ENCODE measurements at places on chromosomes 4 and X.
A peak's percentile ranks its signal among the peaks of the same experiment; 100 is the strongest.

DNA sequence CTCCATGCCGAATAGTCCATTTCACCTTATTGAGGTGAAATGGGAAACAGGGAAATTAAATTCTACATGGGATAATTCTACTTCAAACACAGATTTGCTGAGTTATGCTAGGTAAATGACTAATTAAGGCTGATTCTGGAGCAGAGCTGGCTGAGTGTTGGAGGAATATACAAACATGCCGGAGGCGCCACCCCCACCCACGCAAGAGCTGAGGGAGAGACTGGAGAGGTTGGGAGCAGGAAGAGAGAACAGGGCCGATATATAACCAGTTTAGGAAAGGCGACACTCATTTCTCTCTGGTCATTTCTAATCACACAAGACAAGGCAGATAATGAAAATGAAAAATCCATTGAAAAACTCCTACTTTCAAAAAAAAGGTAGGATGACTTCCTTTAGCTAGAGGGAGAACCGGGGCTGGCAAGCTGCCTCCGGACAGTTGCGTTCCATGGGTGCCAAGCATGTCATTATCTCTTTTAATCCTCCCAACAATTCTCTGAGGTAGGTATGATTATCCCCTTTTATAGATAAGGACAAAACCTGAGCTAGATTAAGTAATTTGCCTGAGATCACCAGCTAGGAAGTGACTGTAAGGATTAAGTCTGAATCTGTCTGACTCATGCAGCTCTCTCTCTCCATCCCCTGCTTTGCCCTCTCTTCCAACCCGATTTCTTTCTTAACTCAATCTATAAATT, 27.6 kb upstream of the CFAP299 start:
- no peaks in the 10 kb centered on the region for H3K27me3 ChIP-seq
- H3K4me3 ChIP-seq, result no peak overlapping the region
- H3K36me3 ChIP-seq, result no peaks in the 10 kb centered on the region
- no peak for DNase-seq
- H3K4me1 ChIP-seq, result peaks cover 9% of the 10 kb centered on the region
- no peak overlapping the region for H3K27ac ChIP-seq

DNA sequence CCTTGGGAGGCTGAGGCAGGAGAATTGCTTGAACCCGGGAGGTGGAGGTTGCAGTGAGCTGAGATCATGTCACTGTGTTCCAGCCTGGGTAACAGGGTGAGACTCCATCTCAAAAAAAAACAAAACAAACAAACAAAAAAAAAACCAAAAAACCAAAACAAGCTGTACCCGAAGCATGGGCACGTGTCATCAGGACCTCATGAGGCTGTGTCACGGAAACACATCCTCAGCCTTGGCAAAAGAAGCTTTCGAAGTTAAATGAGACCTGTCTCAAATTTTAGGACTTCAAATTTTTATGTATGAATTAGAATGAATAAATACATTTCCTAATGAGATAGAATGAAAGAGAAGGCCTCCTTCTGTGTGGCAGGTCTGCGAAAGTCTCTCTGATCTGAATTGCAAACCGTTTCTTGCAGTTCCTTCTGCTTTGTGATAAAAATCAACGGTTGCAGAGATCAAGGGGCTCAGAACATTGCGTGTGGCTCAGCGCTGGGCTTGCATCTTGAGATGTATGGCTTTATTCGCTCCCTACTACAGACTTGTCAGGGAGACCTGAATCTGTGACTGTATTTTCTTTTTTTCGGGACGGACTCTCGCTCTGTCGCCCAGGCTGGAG, 19.5 kb upstream of the CRLF2 start:
- H3K27ac ChIP-seq, result no peak overlapping the region
- no peaks in the 10 kb centered on the region for H3K4me1 ChIP-seq
- no peaks in the 10 kb centered on the region for H3K36me3 ChIP-seq
- no peak overlapping the region for H3K4me3 ChIP-seq
- no peak for DNase-seq

DNA sequence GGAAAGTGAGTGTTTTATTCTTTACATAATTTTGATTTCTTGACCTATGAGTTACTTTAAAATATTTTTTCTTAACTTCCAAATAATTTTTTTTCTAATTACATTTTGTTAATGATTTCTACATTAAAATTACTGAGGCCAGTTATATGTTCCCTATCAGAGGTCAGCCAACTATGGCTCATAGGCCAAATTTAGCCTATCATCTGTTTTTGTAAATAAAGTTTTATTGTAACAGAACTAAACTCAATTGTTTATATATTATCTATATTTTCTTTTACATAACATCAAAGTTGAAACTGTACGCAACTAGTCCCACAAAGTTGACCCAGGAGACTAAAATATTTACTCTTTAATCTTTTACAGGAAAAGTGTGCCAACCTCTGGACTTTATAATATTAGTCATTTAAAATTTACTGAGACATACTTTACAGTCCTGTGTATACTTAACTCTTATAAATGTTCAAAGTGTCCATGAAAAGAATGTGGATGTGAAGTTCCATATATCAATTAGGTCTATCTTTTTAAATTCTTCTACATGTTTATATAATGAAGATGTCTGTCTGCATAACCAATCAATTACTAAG, 26.2 kb downstream of the ASB5 start:
- no peak overlapping the region for H3K27ac ChIP-seq
- H3K4me3 ChIP-seq, result no peak overlapping the region
- peaks cover 6% of the 10 kb centered on the region for H3K4me1 ChIP-seq
- H3K36me3 ChIP-seq, result no peaks in the 10 kb centered on the region

DNA sequence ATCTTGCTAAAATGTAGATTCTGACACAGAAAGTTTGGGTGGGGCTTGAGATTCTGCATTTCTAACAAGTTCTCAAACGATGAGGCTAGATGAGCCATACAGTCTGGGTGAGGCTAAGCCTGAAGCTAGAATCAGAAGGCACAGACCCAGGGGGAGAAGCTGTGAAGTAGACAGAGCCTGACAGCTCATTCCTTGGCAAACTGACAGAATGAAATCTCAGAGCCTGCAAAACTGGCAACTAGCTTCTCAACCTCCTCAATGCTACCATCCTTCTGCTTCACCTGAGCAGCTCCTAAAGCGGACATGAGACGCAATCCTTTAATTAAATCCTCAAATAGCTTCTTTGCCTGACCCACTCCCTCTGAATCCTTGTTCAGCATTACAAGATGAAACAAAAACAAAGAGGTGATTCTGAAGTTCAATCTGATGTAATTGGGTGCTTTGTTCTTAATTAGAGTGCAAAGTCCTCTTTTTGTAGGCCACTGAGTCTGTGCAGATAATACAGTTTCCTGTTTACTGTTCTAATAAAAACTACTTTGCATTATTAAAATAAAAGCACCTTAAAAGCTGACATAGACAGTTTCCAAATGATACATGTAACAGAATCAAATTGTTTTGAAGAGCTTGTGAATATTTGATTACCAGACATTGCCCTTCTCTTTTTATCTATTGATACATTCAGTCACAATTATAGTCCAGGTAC, 71.0 kb upstream of the BMP2K start:
- no peaks in the 10 kb centered on the region for H3K4me1 ChIP-seq
- H3K27me3 ChIP-seq, result no peaks in the 10 kb centered on the region
- no peak overlapping the region for H3K27ac ChIP-seq
- H3K36me3 ChIP-seq, result no peaks in the 10 kb centered on the region
- DNase-seq, result peak; percentile 65
- no peak overlapping the region for H3K4me3 ChIP-seq

- no peak for DNase-seq
- peaks cover 14% of the 10 kb centered on the region for H3K4me1 ChIP-seq
- H3K27me3 ChIP-seq, result no peaks in the 10 kb centered on the region
Observed at GRCh38 chr4:153146961-153147360, 57.3 kb upstream of the TRIM2 start.

Measured in cardiac muscle cell (in vitro differentiated cells and primary cell).